ENCODE measurements at places on chromosomes 7 and 10.

DNA sequence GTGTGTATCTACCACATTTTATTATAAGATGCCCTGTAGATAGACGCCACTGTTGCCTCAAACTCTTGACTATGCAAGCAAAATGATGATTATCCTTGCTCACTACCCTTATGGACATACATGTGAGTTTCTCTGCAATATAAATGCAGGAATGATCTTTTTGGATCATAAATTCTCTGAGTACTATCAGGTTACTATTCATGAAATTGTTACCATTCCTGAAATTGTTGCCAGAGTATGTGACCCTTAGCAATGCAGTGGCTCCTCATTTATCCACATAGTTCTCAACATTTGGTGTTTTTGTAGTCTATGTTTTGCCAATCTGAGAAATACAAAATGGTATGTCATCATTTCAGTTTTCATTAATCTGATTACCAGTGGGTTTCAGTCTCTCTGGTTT lies 166.2 kb upstream of the FAM3C start:
- DNase-seq: no peak

GRCh38 chr7:24576171-24577025 lies 3.1 kb downstream of the PALS2 start:
- no peak for DNase-seq

GRCh38 chr7:16980539-16980938 lies 98.8 kb upstream of the AGR3 start:
- DNase-seq: no peak

DNA sequence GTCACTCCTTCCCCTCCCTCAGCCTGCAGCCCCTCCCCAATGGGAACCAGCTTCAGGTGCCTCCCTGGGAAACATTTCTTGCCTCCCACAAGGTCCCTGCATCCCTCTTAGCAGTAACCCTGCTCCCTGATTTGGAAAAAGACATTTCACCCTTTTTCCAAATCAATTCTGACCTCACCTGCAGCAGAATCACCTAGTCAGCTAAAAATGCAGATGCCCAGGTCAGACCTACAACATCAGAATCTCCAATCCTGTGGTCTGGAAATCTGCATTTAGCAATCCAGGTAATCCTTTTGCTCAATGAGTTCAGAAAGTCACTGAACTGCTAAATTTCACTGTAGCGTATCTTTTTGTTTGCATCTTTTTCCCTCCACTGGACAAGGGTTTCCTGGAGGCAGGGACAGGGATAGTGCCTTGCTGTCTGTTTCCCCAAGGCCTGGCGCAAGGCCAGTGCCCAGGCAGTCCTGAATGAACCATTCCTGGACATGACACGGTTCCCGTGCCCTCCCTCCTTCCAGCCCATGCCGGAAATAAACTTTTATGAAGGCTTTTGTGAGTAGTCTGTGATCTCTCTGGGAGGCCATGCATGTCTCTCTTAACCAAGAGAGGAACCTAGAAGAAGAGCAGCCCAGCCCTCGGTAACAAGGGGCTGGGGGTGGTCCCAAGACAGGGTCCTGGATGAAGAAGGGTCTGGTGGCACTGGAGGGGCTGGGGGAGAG lies 44.0 kb downstream of the COL13A1 start:
- no peak for DNase-seq

GRCh38 chr10:80203835-80204676 lies 1.3 kb downstream of the ANXA11 start:
- DNase-seq: peak; percentile 37
